ENCODE measurements at places on chromosomes 11 and 22. TPM values are rescaled to one million over a fixed set of nuclear protein-coding genes. Genes with fewer than 3 reads are reported as not detected.

GRCh38 chr11:17233101-17233500 is 25.3 kb upstream of the PIK3C2A start:
- DNase-seq: peak; percentile 58

GRCh38 chr11:3086114-3086513 is 28.9 kb upstream of the CARS1 start:
- no peak for DNase-seq

GRCh38 chr22:31719850-31720471 is 30.0 kb downstream of the PRR14L start:
- no peak for DNase-seq

Gene CST6
- total RNA-seq: 4.6 TPM

- no peak for DNase-seq
Measured at GRCh38 chr11:69475141-69475865, 6.2 kb upstream of the LINC01488 start.

Gene CASP5
- not detected for total RNA-seq

GRCh38 chr22:49324527-49325491 is 502.9 kb downstream of the BRD1 start:
- no peak for DNase-seq

GRCh38 chr11:62459080-62459479 is 40.2 kb downstream of the SCGB1A1 start:
- DNase-seq: no peak

DNA sequence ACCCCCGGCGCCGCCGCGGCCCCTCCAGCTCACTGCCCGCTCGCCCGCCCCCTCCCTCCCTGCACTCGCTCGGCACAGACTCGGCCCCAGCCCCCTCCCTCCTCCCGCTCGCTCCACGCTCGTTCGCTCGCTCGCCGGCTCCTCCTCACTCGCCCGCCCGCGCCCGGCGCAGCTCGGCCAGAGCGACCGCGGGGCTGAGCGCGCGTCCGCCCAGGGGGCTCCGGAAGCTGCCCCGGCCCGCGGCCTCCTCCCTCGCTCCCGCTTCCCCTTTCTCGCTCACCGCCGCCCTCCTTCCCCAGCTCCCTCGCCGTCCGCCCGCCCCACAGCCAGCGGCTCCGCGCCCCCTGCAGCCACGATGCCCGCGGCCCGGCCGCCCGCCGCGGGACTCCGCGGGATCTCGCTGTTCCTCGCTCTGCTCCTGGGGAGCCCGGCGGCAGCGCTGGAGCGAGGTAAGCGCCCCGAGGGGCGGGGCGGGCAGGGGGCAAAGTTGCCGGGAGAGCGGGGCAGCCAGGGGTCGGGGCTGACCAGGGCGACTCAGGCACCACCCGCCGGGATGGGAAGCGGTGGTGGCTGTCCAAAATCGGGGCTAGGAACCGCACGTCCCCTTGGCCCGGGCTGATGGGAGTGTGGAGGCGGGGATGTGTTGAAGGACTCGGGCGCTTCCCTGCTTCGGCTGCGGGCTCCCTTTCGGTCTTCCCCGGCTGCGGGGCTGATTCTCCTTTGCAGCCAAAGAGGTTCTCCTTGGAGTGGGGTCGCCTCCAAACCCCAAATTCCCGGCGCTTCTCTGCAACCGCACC is at the start of gene SEZ6L:
SEZ6L (plus strand) TSS at position 148 of the 797 bp plus-strand sequence; CDS start at position 356, 208 bp downstream.
- peak; percentile 45 for DNase-seq

DNA sequence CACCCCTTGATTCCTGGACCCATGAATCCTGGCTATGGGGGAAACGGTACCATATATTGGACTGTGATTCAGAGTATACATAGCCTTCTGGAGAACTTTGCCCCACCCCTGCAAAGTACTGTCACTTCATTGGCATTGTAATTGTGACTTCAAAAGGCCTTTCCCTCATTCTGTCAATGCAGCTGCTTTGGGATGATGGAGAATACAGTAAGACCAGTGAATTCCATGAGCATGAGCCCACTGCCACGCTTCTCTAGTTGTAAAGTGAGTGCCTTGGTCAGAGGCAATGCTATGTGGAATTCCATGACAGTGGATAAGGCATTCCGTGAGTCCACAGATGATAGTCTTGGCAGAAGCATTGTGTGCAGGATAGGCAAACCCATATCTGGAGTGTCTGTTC is 25.7 kb upstream of the MSANTD2 start:
- no peak for DNase-seq
